ENCODE measurements at places on chromosomes 16 and 17. TPM values are rescaled to one million over a fixed set of nuclear protein-coding genes. Genes with fewer than 3 reads are reported as not detected.

- DNase-seq = no peak
Measured at GRCh38 chr16:19677402-19677801, 40.6 kb downstream of the KNOP1 start.

DNA sequence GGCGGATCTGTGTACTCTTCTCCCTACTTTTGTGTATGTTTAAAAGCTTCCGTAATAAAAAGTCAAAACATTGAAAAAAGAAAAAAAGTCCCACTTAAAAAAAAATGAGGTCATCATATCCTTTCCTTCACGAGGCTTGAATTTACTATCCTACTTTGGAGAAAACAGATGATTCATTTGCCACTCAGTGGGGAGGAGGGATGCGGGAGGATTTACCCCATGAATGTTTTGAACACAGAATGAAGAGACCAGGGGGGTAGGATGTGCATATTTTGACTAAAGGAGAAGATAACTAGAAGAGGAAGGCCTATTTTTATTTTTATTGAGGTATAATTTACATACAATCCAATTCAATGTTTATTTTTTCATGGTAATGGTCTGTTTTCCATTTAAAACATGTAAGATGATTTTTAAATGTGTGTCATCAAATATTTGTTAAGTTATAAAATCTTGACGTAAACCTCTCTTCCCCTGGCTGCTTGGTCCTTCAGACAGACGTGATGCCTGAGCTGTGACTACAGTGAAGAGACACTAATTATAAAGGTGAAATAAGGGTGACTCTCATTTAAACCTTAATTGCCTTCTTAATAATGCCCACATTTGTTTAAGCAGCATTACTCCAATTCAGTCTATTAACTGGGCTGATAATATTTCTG, 135.4 kb upstream of the AXIN2 start:
- no peak for DNase-seq

- no peak for DNase-seq
Measured at GRCh38 chr17:45705123-45706009, 78.8 kb upstream of the CRHR1 start.

GRCh38 chr17:1315409-1315808, 35.9 kb downstream of the TRARG1 start:
- no peak for DNase-seq

Gene NUBP2
- 62.8 TPM for polyA plus RNA-seq

GRCh38 chr17:67050471-67051154, 6.3 kb downstream of the CACNG1 start:
- no peak for DNase-seq

Gene SOST
- 63.6 TPM for polyA plus RNA-seq

- DNase-seq = no peak
Measured at GRCh38 chr16:78844682-78845081, 745.2 kb downstream of the WWOX start.

DNA sequence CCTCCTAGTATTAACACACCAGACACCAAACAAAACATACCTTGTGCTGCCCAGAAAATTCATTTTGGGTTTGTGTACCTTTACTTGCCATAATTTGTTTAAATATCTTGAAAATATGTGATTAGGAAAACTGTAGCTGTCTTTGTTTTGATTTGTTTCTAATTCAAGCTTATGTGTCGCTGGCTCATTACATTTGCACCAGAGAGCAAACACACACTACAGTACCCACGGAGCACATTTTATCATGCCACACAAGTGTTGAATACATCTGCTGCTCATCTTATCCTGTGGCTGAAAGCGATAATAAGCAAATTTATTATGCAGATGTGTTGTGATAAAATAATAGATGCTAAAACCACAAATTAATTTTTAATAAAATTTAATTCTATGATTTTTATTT, 63.1 kb downstream of the SPAG9 start:
- no peak for DNase-seq

Gene RRAD
- 2.6 TPM for polyA plus RNA-seq

Gene NKD1
- 14.6 TPM for polyA plus RNA-seq

- DNase-seq = no peak
Measured at GRCh38 chr17:65170839-65171238, 33.7 kb downstream of the RGS9 start.

Gene NAA60
- polyA plus RNA-seq = 71.3 TPM

DNA sequence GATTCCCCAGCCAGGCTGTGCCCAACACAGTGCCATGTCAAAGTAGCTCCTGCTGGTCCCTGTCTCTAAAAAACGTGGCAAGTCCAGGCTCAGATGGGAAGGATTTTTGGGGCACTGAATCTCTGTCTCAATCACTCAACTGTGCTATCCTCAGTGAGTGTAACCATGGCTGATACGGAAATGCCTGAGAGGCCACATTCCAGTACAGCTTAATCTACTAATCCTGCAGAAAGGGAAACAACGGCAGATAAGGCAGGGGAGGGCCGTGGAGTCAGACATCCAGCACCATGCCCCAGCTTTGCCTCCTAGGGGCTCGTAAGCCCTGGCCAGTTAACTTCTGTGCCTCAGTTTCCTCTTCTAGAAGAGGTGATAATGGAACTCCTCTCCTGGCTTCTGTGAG, 251.7 kb downstream of the CPPED1 start:
- DNase-seq = no peak

DNA sequence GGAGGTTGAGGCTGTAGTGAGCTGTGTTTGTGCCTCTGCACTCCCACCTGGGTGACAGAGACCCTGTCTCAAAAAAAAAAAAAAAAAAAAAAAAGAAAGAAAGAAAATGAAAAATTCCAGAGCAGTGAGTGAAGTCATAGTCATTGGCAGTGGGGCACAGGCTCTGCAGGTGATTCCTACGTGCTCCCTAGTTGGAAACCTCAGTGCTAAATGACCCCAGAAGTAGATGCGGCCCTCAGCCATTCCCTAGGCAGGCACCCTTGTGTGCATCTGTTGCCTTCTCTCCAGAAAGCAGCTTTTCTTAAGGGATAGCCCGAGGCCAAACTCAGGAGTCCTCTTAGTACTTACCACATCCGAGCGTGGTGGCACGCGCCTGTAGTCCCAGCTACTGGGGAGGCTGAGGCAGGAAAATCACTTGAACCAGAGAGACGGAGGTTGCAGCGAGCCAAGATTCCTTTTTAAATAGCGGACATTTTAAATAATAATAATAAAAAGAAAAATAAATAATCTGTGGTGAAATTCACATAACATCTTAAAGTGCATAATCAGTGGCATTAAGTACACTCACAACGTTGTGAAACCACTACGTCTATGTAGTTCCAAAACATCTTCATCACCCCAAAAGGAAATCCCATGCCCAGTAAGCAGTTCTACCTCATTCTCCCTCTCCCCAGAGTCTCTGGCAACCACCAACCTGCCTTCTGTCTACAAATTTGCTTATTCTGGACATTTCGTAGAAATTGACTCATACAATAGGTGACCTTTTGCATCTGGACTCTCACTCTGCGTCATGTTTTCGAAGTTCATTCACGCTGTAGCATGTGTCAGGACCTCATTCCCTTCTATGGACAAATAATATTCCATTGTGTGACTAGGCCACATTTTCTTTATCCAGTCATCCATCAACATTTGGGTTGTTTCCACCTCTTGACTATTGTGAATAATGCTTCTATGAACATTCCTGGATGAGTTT, 12.5 kb upstream of the SPHK1 start:
- no peak for DNase-seq

DNA sequence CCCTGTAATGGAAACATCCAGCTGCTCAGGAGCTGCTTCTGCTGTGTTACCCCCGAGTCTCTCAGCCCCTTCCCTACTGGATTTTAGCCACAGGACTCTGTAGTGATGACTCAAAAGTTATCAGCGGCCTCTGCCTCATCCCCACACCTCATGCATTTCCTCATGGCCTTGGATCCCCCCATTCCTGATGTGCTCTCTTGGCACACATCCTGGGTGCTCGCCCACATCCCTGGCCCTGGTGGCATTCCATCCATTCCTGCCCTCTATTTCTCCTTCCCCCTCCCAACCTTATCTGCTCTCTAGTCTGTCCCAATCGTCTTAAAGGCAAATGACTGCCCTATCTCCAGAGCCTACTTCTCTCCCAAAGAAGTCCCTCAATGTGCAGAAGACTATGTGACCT, 24.6 kb downstream of the MARF1 start:
- no peak for DNase-seq

Gene HBQ1
- polyA plus RNA-seq = 0.77 TPM

DNA sequence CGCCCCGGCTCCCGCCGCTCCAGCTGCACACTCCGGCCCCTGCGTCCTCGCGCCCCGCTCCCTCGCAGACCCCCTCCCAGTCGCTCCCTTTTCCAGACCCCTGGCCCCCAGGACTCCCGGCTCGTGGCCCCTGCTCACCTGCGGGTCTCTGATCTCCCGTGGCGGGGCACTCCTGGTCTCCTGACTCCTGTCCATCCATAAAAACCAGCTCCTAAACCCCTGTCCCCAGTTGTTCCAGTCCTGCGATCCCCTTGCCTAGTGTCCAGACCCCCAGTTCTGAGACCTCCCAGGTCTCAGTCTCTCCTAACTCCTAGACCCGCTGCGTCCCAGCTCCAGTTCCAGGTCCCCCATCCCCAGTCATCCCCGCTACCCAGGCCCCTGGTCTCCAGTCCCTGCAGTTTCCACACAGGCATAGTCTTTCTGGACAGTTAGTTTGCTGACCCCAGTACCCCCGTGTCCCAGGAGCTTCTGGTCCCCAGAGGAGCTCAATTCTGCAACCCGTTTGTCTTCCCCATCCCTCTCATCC, 379 bp downstream of the SNX29 start:
- no peak for DNase-seq

DNA sequence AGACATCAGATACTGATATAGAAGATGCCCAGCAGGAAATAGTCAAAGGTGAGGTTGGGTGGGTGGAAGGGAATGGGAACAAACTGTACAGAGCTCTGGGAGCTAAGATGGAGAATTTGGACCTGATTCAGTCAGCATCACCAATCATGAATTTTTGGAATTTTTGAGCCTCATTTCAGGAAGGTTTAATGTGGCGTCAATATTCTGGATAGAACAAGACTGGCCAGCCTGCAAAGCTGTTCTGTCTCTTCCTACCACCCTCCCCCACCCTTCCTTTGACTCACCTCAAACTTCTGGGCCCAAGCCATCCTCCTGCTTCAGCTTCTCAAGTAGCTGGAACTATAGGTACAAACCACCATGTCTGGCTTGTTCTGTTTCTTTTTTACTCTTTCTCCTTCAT, 32.6 kb downstream of the CTCF start:
- DNase-seq = no peak

DNA sequence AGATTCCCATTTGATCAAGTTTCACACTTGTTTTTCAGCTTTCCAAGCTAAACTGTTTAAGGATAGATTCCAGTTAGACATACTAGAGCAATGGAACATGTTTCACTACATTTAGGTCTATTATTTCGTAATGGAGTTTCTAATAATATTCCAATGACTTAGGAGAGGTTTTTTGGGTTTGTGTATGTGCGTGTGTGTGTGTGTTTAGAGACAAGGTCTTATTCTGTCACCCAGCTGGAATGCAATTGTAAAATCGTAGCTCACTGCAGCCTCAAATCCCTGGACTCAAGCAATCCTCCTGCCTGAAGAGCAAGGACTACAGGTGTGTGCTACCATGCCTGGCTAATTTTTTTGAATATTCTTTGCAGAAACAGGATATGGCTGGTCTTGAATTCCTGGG, 426.3 kb downstream of the ZFHX3 start:
- DNase-seq = no peak

GRCh38 chr17:72120642-72121163, at the start of gene SOX9:
SOX9 (plus strand) TSS chr17:72121020; CDS start chr17:72121392, 372 bp downstream.
- no peak for DNase-seq

GRCh38 chr17:44925731-44926697, 10.7 kb upstream of the GFAP start:
- no peak for DNase-seq

GRCh38 chr17:32266389-32267301, 1.0 kb downstream of the RHBDL3 start:
- DNase-seq = no peak

Gene KRTAP2-3
- not detected for polyA plus RNA-seq

Gene NLK
- 46.6 TPM for polyA plus RNA-seq

DNA sequence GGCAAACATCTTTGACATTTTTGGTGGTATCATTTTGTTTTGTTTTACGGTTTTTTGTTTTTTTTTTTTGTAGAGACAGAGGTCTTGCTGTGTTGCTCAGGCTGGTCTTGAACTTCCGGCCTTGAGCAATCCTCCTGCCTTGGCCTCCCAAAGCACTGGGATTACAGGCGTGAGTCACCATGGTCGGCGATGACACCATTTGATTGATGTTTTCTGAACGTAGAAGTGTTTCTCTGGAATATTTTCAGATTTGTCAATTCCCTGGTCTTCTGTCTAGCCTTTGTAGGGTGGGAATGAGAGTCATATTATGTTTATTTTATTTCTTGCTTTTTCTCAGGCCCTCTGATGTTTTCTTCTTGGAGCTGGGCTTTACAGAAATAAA, 32.2 kb upstream of the BRD7 start:
- no peak for DNase-seq

DNA sequence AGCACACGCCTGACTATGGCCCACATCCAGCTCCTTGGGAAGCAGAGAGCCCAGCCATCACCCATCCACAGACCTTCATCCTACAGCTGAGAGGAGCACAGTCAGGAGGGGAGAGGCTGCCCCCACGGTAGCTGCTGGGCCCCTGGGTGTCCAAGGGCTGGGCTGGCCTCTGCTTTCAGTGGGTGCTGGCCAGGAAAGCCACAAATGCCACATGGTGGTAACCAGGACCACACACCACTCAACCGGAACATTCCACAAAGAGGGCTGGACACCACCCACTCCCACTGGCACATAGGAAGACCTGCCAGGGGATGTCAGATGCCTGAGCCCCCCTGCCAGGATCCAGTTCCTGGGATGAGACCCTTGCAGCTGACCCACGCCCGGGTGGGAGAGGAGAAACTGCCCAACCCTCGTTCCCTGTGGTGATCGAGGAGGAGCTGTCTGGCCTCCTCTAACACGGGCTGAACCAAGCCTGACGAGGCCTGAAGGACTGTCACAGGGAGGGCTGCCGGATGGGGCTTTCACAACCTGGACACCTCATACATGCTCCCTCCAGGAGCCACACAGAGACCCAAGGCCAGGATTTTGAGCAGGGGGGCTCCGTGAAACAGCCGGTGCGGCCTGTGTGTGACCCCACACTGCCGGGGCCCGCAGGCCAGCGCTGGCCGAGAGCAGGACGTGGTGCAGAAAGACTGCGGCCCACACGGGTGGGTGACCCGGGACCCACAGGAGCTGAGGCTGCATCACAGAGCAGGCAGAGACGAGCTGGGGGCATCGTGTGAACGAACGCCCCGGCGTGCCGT, 30.7 kb downstream of the PIEZO1 start:
- DNase-seq = no peak

- DNase-seq = no peak
Measured at GRCh38 chr16:6517020-6517720, 815.5 kb upstream of the RBFOX1 start.

GRCh38 chr16:56658327-56658875, 642 bp downstream of the MT1F start:
- DNase-seq = no peak

Gene CHST5
- 0.43 TPM for polyA plus RNA-seq

DNA sequence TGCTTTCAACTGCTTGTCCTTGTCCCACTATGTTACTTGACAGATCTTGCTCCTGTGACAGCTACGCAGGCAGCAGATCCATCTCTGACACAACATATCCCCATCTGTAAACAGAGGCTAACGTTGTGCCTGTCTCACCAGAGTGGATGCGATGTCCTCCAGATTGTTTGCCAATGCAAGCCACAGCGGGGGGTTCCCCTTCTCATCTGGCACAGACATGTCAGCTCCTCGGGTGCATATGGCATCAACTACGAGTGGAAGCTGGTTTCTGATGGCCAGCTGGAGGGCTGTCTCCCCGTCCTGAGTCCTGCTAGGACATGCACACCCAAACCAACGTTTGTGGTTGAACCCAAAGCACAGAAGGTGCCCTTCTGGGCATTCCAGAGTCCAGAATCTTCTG, 39.0 kb downstream of the CYB5D2 start:
- DNase-seq = no peak

GRCh38 chr16:28182183-28182582, 29.6 kb downstream of the XPO6 start:
- DNase-seq = no peak

Gene FBXL16
- 0.69 TPM for polyA plus RNA-seq
